NCI-H524 treated with DMSO at 0.1 percent for 48 hours (cell line): ENCODE measurements at places on chromosomes 3 and 15.

DNA sequence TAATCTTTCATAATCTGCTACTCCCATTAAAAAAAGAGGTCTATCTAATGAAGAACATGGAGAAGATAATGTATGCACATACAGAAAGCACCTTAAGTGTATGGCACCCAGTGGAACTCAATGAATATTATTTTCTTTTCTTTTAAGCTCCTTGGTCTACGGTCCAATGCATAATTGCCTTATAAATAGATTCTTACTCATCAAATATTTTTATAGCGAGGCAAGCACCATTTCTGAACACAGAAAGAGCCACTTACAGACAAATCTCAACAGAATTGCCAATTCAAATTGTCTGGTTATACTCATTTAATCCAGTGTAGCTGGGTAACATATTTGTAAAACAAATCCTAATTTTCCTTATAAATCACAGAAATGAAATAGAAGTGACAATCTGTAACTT, 6.3 kb downstream of the PDZRN3 start:
- DNase-seq, result no peak

DNA sequence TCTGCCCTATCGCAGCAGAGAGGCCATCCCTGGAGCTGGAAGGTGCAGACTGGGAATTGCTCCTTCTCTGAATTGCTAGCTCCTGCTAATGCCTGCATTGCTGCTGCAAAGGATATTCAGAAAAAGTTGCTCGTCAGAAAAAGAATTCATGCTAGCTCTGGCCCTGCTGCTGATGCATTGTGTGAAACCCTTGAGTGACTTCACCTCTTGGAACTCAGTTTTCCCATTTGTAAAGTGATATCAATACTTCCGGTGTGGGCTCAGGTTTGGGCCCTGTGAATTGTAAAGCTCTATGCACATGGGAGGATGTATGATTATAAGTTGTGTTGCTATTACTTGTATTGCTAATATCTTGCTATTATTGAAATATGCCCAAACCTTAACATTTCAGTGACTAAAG, 11.4 kb downstream of the SQOR start:
- DNase-seq, result no peak

GRCh38 chr3:12902181-12902999, 61.0 kb upstream of the RPL32 start:
- no peak for DNase-seq

DNA sequence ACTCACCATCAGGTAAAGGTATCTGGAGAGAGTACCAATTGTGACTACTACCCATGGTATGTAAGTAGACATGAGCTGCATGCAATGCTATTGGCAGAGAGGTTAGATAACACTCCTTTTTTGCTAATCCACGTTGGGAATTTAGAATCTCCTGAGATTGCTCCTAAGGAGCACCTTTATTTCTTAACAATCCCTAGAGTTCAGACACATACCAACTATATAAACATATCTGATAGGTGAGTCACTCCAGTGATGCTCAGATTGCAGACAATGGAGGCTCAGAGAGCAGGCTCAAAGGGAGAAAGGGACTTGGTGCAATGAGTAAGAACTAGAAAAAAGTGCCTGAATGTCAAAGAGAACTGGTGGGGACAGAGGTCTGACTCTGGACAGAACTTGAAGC, 47.0 kb upstream of the LRRFIP2 start:
- no peak for DNase-seq

- no peak for DNase-seq
These were observed 56.1 kb downstream of the CCNL1 start for GRCh38 chr3:157103860-157104259.

GRCh38 chr3:71069797-71070196, 513.7 kb downstream of the FOXP1 start:
- DNase-seq, result no peak

- DNase-seq, result no peak
These were observed 1.5 kb downstream of the SMAD6 start for GRCh38 chr15:66703540-66703941.

- no peak for DNase-seq
These were observed 67.0 kb downstream of the ZNF609 start for GRCh38 chr15:64527263-64527984.

GRCh38 chr3:187064210-187065115, 74.8 kb downstream of the RPL39L start:
- no peak for DNase-seq

GRCh38 chr3:129161860-129162271, 1.0 kb upstream of the ISY1 start:
- DNase-seq, result no peak
